ENCODE measurements at places on chromosomes 12 and 14.

GRCh38 chr12:116542345-116542956, 16.7 kb upstream of the MAP1LC3B2 start:
- no peak for DNase-seq

DNA sequence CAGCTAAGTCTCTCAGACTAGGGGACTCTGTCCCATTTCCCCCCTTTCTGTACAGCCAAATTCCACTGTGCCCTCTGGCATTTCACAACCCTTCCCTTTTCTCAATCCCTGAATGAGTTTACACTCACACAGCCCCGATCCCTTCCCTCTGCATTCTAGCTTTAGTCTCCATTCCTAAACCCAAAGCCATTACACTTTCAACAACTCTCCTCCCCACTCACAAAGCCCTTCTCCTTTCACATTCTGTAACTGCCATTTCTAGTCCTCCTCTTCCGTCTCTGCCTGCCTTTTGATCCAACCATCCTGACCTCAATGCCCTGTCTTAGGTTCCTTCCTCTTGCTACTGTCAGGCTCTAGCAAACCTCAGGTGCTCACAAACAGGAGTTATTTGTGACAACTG, 3.6 kb downstream of the ZFHX2 start:
- no peak for DNase-seq

GRCh38 chr12:54272214-54272613, 7.7 kb downstream of the CBX5 start:
- DNase-seq: no peak

- no peak for DNase-seq
These were observed 85.4 kb upstream of the TMEM260 start for GRCh38 chr14:56494167-56494566.

GRCh38 chr12:100794441-100795173, at the start of gene ANO4:
ANO4 (plus strand) TSS chr12:100794776; CDS start chr12:100901786, 107,010 bp downstream.
- DNase-seq: peak; percentile 68

DNA sequence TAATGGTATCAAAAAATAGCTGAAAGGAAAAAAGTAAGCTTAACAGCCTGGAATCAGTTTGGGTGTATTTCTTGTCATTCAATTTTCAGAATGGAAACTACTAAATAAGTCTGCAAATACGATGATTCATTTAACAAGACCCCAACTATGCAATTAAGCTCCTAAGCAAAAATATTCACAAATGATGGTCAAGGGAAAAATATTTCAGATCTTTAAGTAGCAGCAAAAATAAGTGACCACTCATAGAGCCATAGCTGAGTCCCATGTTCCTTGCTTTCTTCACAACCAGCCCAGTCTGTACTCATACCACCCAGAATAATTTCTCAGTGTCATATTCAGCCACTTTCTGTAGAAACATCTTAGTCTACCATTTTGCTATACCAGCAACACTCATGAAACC, 185.4 kb downstream of the PPM1H start:
- DNase-seq: no peak

- DNase-seq: no peak
These were observed at the start of gene SERPINA3 for GRCh38 chr14:94612174-94612573. SERPINA3 (plus strand) TSS chr14:94612391; CDS start chr14:94614442, 2,051 bp downstream.

DNA sequence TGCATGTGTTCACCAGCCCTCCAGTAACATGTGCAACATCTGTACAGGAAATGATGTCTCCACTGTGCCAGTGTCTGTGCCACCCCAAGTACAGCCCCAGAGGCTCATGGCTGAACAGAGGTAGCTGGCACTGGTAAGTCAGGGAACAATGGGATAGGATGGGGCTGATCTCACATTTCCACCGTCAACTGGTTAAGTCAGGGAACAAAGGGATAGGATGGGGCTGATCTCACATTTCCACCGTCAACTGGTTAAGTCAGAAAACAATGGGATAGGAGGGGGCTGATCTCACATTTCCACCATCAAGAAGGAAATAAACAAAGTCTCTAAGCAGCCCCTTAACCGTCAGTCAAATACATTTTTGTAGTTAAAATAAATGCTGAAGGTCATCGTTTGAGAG, 246.6 kb downstream of the TMEM132D start:
- DNase-seq: no peak

DNA sequence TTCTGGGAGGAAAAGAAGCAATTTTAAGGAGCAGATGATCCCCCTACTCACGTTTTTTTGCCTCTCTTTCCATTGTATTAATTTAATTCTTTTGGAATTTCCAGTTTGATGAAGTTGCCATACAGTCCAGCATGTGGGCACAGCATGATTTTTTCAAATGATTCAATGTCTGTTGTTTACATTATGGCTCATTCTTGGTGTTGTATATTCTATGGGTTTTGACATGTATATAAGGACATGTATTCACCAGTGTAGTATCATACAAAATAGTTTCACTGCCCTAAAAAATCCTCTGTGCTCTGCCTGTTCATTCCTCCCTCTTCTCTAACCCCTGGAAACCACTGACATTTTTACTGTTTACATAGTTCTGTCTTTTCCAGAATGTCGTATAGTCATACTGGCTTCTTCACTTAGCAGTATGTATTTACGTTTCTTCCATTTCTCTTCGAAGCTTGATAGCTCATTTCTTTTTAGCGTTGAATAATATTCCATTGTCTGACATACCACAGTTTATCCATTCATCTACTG, 13.3 kb upstream of the KLHDC2 start:
- DNase-seq: no peak

- DNase-seq: peak; percentile 89
These were observed 1.1 kb upstream of the RNASE4 start for GRCh38 chr14:20683125-20683890.

DNA sequence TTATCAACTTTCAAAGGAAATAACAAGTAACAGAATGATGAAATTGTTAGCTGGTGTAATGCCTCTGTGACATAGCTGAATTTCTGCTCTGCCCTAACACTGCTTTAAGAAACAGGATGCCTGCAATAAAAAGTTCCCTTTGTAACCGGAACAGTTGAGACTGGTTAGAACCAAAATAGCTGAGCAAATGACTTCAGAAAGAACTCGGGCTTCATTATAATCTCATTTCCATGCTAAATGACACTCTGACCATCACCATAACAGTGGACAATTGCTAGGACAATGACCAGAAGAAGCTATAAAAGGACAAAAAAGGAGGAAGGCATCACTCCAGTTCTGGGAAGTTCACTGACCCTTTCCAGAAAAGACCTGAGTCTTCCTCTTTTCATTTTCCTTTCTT, 23.5 kb upstream of the PYGL start:
- DNase-seq: no peak

- no peak for DNase-seq
These were observed 30.7 kb downstream of the VWF start for GRCh38 chr12:6093764-6094163.

- DNase-seq: no peak
These were observed 2.0 kb downstream of the PRKAB1 start for GRCh38 chr12:119669744-119670472.

GRCh38 chr12:7905071-7905470, 30.9 kb downstream of the SLC2A3 start:
- no peak for DNase-seq

- DNase-seq: no peak
These were observed 43.6 kb downstream of the PTPRR start for GRCh38 chr12:70876952-70877351.

- DNase-seq: no peak
These were observed 251.5 kb upstream of the FBXO33 start for GRCh38 chr14:39683691-39684260.

GRCh38 chr14:56501909-56502530, 77.6 kb upstream of the TMEM260 start:
- DNase-seq: no peak

DNA sequence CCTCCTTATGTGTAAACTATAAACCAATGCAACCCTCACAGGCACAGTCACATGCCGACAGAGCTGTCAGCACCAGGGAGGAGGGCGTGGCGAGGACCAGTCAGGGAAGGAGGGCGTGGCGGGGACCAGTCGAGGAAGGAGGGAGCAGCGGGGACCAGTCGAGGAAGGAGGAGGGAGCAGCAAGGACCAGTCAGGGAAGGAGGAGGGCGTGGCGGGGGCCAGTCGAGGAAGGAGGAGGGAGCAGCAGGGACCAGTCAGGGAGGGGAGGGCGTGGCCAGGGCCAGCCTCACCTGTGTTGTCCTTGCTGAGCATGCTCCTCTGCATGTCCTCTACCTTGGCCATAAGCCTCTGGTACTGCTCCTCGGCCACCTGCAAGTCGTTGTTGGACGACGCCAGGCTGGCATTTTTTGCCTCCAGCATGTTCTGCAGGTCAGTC, 24.2 kb downstream of the GOLGA3 start:
- DNase-seq: no peak

DNA sequence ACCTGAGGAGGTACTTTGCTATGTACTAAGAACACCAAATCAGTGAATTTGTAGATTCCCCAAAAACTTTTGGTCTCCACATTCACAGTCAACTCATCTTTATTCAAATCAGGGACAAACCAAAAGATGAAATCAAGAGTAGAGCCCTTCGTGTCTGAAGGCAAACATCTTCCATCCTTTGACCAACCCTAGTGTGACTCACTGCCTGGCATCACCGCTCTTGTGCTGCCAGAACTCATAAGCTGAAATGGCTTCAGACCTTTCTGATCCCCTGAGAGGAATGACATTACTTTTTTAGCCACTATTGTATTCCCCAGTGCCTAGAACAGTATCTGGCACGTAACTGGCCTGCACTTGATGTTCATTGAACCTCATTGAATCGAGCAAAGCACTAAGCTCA, 50.1 kb downstream of the GOLGA5 start:
- no peak for DNase-seq

- no peak for DNase-seq
These were observed 53.0 kb downstream of the PAPLN start for GRCh38 chr14:73290279-73290678.

DNA sequence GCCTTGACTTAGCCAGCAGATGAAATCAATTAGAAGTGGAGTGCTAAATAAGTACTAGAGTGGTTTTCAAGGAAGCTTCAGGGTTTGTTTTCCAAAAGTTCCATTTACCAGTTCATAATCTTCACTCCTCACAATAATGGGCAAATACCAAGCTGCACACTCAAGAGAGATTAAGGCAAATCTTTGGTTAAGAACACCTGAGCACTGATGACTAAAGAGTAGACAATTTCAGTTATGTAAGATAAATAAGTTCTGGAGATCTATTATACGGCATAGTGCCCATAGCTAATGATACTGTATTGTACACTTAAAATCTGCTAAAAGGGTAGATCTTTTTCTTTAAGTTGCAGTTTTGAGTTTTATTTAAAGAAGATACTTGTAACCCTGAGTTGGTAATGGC, 125.0 kb downstream of the ARMH4 start:
- no peak for DNase-seq

DNA sequence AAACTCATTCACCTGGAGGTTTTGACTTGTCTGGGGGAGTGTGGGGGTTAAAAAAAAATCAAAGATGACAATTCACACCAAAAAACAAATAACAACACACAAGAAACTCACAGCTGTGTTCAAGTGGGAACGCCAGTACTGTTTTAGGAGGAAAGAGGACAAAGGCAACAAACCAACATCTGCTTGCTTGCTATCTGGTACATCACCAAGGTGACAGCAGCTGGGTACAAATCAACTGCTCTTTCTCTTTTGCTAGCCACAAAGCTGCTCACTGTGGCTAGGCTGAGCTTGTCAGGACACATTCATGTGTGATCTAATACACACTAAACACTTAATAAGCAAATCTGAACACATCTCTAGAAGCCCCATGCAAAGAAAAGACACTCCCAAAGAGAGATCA, 128.0 kb upstream of the RAP1B start:
- no peak for DNase-seq

- DNase-seq: no peak
These were observed 293 bp downstream of the IFI27L1 start for GRCh38 chr14:94081386-94081820.

DNA sequence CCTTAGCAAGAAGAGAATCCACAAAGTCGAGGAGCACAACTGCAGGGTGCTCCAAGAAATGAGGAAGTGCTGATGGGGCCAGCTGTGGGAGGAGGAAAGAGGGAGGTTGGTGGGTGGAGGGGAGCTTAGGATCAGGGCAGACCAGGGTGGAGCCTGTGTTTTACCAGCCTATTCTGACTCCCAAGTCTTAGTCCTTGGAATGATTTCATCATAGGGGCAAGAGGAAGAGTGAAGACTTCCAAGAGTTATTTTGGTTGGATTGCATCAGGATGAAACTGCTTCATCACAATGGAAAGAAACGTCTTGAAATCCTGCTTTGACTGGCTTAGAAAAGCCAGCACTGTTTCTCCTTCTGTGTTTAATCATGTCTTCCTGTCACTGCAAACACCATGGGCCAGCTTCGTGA, 194.0 kb downstream of the DPF3 start:
- DNase-seq: no peak

DNA sequence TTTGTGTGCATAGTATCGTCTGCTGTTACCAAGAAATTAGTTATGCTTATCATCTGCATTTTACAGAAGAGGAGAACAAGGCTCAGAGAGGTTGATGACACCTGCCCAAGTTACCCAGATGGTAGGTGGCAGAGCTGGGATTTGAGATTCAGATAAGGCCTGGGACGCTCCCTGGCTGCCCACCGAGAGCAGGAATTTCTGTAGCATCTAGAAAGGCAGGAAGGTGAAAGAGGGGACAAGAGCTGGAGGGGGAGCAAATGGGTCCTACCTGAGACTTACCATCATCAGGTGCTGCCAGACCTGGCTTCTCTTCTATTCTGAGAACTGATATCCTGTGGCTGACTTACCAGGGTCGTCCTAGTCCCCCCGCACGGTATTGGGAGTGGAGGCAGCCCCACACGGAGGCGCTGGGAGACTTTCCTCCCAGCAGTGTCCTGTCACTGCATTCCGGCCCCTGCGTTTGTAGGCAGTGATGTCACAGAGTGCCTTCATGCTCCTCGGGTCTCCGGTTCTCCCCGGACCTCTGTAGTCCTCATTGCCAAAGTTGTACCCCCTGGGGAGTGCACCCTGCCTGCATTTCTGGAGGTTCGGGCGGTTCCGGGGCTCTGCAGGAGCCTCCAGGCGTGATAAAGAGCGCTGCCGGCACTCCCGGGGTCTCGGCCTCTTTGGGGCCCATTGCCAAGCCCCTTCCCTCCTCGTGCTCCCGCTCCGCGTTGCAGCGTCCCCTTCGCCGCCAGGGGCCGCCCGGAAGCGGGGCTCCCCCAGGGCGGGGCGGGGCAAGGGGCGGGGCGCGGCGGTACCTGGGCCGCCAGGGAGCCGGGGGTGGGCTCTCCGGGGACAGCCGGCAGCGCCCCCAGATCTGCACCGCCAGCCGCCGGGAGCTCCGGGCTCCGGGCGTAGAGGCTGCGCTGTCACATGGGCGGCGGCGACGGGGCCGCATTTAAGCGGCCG, at the start of gene CABP1:
Gene CABP1 (plus strand): TSS at position 856 of the 951 bp plus-strand sequence. CDS start 60 bp downstream, at position 916.
- DNase-seq: no peak

- no peak for DNase-seq
These were observed 176.8 kb upstream of the FOXG1 start for GRCh38 chr14:28589792-28590191.

- DNase-seq: no peak
These were observed 34.7 kb upstream of the VASH1 start for GRCh38 chr14:76726551-76726970.
